Breast epithelium (tissue), 4 donors: ENCODE measurements at places on chromosomes 12 and 14. TPM values are rescaled to one million over a fixed set of nuclear protein-coding genes. Genes with fewer than 3 reads are reported as not detected.

DNA sequence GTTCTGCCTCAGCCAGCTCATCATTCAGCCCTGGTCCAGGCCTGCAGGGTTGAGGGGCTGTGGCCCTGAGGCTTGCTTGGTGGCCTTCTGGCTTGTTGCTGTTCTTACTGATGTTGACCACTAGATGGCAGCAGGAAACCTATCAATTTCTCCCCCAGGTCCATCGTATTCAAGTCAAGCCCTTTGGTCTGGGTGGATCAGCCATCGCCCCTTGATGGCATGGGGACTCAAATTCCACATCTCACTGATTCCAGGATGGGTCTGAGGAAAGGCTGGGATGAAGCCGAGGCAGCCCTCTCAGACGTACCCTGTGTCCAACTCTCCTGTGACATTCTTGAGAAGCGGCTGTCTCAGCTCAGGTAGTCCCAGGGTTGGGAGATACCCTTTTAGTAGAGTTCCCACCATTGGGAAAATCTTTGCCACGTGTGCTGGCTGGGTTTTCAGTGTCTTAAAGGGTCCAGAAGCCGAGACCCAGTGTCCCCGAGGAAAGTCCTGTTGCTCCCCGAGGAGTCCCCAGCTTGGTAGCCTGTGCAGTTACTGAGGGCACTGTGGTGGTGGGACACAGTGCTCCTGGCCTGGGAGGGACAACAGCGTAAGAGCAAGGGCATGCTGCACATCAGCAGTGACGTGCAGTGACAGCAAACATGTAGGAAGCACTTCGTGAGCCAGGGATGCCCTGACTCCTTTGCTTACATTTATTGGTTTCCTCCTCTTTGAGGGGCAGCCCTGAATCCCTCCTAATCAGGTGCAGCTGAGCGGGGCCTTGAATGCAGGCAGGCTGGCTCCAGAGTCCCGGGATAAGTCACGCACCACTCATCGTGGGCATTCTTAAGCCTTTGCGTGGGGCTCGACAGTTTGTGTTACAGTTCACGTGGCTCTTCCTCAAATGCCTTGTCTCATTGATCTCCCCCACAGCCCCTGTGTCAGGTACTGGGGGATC, 58.6 kb downstream of the TSPAN9 start:
- DNase-seq: no peak

GRCh38 chr12:115294453-115295133, 610.6 kb upstream of the TBX3 start:
- no peak for DNase-seq

- no peak for DNase-seq
These were observed 76.7 kb downstream of the NCOR2 start for GRCh38 chr12:124490584-124491305.

- no peak for DNase-seq
These were observed 46.0 kb upstream of the OR5AU1 start for GRCh38 chr14:21201732-21202462.

DNA sequence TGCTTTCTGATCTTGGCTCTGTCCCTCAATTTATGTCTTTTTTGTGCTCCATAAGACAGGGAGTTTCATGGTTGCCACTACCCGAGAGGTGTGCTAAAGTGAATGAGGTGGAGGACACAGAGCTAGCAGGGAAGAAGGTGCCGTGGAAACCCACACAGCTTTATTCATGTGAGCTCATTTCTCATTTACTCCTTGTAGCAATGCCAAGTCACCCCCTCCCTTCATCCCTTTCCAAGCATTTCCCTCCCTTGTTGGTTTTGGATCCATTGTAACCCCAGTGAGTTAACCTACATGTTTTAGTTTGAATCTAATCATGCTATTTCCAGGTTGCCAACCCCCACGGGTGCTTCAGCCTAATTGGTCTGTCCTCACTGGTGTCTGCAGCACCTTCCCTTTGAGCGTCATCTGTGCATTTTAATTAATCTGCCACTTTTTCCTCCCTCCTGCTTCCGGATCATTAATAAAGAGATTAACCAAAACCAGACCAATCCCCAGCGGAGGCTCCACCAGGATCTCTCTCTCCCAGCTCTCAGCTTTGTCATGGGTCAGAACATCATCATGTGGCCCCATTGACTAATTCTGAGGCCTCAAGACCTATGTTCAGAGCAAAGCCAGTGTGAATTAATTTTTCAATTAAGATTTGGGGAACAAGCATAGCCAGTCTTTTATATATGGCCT, 56.2 kb downstream of the NTF3 start:
- no peak for DNase-seq

- DNase-seq: no peak
These were observed 465.4 kb downstream of the FSCB start for GRCh38 chr14:44041700-44042099.

GRCh38 chr12:51721282-51721940, 127.1 kb downstream of the FIGNL2 start:
- no peak for DNase-seq

DNA sequence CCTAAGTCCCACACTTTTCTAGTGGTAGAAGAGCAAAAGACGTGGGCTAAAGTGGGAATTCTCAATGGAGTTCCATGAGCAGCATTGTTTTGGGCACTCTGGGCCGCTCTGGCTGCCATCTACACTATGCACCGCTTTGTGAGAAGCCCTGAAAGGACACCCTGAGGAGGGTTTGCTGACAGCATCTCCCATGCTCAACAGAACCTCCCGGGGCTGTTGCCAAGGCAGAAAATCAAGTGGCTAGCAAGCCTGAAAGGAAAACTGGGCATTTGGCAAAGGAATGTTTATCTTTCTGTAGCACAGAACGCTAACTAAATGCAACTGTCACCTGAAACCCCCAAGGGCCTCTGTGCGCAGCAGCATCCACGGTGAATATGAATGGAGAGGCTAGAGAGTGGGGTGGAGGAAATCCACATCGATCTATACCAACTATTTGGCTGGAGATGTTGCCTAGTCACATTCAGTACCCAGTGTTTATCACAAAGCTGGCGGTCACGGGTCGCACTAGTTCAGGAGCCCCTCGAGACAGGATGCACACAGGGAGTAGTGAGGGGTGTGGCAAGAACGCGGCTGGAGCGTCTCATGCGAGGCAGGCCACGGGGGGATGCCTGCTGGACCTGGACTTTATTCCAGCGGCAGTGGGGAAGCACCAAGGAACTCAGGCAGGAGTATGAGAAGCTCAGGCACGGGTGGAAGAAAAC, 14.2 kb downstream of the APPL2 start:
- DNase-seq: no peak

DNA sequence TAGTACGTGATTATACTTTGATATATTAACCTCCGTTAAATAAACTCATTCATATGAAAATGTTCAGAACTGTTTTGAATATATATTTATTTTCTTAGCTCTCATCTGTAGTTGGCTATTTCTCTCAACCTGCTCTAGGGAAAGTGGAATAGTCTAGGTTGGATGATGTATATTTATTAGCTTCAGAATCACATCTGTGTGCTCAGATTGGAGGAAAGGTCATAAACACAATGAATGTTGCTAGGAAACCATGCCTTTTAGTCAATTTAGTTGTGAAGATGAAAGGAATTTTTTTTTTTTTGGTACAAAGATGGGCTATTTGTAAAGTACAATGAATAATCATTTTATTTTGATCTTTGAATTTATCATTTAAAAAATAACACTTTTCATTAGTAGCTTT, 439.1 kb downstream of the FOXG1 start:
- DNase-seq: no peak

GRCh38 chr14:101442451-101442850, 118.8 kb upstream of the DIO3 start:
- no peak for DNase-seq

- DNase-seq: no peak
These were observed 50.8 kb upstream of the GARIN6 start for GRCh38 chr12:99596762-99597161.

DNA sequence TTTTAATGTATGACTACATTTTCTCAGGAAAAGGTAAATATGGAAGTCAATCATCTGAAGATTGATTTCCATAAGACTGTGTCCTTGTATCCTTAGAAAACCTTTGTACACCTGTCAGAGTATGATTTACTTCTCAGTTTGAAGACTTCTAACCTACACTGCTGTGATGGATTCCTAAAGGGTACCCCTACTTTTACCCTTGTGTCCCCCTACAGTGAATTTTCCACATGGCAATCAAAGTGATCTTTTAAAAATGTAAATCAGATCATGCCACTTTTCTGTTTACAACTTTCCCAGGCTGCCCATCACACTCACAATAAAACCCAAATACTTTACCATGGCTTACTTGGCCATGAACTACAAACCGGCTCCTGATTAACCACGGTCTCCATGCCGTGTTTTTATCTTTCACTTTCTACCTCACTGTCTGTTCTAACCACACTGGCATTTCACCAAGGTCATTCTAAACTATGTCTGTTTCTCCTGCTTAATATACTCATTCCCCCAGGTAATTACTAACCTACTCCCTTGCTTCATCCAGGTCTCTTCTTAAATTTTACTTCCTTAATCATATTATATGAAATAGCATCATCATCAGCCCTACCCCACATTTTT, 8.1 kb downstream of the DNAI7 start:
- no peak for DNase-seq

DNA sequence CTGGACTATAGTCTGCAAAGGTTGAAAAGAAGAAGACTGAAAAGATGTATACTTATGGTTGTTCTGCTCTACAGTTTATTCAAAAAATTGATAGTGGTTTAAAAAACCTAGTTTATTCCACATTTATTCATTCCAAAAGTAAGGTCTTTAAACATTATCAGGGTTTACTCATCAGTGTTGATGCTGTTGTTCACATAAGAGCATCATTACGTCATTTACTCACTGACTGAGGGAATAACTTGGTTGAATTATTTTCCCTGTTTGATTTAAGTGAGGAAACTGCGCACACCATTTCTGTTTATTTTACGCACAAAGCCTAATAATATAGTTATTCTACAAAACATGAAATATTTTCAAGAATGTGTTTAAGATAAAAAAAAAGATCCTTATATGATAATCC, 303.1 kb upstream of the PRKD1 start:
- no peak for DNase-seq

DNA sequence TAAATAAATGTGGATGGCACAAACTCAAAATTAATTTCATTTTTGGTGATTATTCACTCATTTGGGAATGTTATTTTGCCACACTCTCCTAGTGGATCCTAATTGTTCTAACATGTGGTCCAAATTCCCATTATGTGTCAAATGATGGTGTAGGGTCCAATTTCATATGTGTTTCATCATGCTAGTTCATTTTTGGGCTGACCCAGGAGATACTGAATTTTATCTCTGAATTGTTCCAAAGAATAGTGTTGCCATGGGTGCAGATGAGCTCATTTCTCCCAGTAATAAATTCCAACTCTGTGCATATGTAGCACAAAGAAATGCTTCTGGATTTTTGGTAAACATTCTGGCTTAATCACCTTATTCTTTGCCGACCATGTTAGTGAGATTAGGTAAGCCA, 23.5 kb upstream of the SEL1L start:
- no peak for DNase-seq

- no peak for DNase-seq
These were observed 4.7 kb upstream of the PPP1R1A start for GRCh38 chr12:54593135-54593534.

DNA sequence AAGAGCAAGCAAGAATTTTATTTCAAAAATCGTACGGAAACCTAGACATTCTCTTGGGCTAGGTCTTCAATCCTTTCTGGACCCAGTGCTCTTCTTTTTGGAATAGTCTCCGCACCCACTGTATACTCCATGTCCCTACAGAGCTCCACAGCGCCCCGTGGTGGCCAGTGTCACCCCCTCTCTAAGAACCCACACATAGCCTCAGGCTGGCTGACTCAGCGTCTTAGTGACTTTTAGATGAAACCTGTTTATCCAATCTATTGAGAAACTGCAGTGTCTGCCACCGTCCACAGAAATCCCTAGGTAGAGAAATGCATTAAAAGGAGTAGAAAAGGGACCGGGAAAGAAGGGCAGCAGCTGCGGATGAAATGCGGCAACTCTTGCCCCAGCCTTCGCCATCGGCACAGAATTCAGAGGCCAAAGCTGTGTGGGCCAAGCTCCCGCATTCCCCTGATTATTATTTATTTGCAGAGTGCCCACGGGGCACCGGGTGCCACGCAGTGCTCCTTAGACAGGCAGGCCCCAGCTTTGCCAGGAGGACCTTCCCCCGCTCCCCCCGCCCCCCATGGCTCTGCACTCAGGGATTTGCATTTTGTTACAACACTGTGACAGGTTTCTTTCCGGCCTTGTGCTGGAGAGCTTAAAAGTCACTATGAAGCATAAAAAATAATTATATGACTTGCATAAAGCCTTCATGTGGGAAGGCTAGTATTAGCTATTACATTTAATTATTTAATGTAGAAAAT, 170.1 kb upstream of the FKBP4 start:
- DNase-seq: peak; percentile 81

- DNase-seq: no peak
These were observed 31.1 kb downstream of the NRDE2 start for GRCh38 chr14:90300611-90301047.

- DNase-seq: no peak
These were observed 174.2 kb upstream of the FAR2 start for GRCh38 chr12:28974883-28975282.

GRCh38 chr12:27305673-27306456, 26.8 kb upstream of the BMAL2 start:
- no peak for DNase-seq

GRCh38 chr12:6542209-6543009, 8.1 kb downstream of the GAPDH start:
- no peak for DNase-seq

GRCh38 chr12:6235499-6235898, 35.3 kb downstream of the CD9 start:
- DNase-seq: peak; percentile 80

GRCh38 chr12:127489061-127489460, 777.9 kb upstream of the TMEM132C start:
- no peak for DNase-seq

- DNase-seq: no peak
These were observed 253.2 kb upstream of the GRIP1 start for GRCh38 chr12:66932126-66932525.

GRCh38 chr14:97916100-97916499, 1118.9 kb downstream of the VRK1 start:
- DNase-seq: no peak

DNA sequence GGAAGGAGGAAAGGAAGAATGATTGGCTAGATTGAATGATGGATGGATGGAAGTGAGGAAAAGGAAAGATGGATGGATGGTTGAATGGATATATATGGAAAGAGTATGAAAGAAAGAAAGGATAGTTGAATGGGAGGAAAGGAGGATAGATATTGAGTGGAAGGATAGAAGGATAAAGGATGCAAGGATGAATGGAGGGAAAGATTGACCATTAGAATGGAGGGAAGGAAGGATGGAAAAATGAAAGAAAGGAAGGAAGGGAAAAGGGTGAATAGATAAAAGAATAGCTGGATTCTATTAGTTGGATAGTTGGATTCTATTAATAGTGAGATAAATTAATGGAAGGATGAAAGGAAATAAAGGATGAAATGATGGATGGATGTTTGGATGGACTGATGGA, 105.9 kb downstream of the CALM1 start:
- DNase-seq: no peak

The GNB3 gene
- total RNA-seq: 3.3 TPM

The EML5 gene
- 5.6 TPM for total RNA-seq

The KCNC2 gene
- total RNA-seq: 1.3 TPM

The HIP1R gene
- 83.3 TPM for total RNA-seq

The PLXNC1 gene
- total RNA-seq: 8.2 TPM

The RAN gene
- 186 TPM for total RNA-seq

The KRT85 gene
- not detected for total RNA-seq

The DPY19L2 gene
- 8.8 TPM for total RNA-seq

The PTPRQ gene
- 0.66 TPM for total RNA-seq
